ENCODE measurements at places on chromosomes 7 and 10.

DNA sequence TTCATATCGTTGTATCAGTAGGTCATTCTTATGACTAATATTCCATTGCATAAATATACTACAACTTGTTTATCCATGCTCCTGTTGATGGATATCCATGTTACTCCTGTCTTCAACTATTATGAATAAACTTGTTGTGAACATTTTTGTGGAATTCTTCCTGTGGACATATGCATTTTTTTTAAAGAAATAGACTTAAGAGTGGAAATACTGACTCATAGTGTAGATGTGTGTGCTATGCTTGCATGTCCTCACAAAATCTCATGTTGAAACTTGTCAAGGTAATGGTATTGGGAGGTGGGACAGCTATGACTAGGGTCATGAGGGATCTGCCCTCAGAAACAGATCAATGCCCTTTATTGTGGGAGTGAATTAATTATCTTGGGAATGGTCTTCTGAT lies 240.5 kb upstream of the PRSS58 start:
- no peak for DNase-seq

- DNase-seq = no peak
Observed at GRCh38 chr10:71611131-71611530, 108.4 kb downstream of the C10orf105 start.

DNA sequence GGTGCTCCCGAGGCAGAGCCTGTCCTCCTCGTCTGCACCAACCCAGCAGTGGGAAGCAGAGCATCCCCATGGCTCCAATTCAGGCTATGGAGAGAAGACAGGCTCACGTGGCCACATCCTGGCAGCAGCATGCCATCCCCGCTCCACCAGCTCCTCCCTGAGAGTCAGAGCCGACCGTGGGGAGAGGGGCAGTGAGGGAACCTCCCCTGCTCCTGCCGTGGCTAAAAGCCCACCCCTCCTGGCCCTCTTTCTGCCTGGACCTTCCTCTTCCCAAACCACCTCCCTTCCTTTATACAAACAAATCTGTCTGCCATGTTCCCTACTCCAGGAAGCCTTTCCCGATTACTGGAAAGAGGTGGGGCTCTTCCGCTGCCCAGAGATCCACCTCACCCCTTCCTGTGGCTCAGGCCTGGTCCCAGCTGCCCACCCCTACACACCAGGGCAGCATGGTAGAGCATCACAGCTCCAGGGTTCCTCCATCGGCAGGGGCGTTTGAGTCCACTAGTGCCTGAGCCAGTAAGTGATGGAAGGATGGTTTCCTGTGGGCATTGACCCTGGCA lies 10.8 kb upstream of the AQP1 start:
- DNase-seq = no peak

- no peak for DNase-seq
Observed at GRCh38 chr10:90424730-90425129, 433.1 kb downstream of the HTR7 start.

- DNase-seq = peak; percentile 83
Observed at GRCh38 chr7:140517546-140518369, 38.5 kb upstream of the MKRN1 start.

DNA sequence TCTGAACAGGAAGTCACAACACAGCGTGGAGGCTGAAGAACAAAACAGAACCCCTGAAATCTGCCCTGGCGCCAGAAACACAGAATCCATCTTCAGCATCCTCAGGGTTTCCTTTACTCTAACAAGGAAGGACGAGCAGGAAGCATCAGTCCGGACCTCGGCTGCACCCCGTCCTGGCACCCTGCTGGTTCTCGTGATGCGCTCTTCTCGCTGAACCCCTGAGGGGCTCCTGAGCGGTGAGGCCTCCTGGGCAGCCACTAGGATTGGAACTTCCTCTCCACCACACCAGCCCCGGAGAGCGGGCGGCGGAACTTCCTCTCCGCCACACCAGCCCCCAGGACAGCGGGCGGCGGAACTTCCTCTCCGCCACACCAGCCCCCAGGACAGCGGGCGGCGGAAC lies 461.9 kb downstream of the PTPRN2 start:
- no peak for DNase-seq

GRCh38 chr10:89182894-89183293 lies 24.2 kb downstream of the CH25H start:
- no peak for DNase-seq

GRCh38 chr10:112827951-112828350 lies 122.1 kb upstream of the TCF7L2 start:
- DNase-seq = no peak

DNA sequence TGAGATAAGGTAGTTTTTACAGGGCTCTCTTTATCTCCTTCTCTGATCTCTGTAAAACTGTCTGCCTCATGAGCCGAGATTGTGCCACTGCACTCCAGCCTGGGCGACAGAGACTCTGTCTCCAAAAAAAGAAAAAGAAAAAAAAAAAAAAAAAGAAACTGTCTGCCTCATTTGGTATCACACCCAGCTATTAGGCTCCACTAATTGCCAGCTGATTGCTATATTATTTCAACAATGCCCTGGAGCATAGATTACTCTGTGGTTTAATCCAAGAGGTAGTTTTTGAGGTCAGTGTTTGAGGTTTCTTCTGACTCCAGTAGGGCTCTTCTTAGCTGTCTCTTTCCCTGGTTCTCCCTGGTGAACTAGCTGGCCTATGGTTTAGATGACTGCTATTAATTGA lies 268.1 kb upstream of the PLPP4 start:
- DNase-seq = no peak

DNA sequence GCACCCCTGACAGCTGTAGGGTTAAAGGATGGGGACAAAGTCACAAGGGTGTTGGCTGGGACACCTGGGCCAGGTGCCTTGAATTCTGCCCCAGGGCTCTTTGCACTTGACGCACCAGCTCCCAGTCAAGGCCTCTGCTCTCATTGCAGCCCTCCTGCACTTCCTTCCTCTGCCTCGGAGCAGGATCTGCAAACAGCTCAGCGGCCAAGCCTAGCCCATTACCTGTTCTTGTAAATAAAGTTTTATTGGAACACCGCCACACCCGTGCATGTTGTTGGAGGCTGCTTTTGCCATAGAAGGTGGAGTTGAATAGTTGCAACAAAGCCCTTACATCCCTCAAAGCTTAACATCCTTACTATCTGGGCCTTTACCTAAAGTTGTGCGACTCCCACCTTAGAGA lies 483.8 kb upstream of the FOXK1 start:
- no peak for DNase-seq

GRCh38 chr7:1123715-1124114 lies 35.8 kb downstream of the GPER1 start:
- DNase-seq = no peak

DNA sequence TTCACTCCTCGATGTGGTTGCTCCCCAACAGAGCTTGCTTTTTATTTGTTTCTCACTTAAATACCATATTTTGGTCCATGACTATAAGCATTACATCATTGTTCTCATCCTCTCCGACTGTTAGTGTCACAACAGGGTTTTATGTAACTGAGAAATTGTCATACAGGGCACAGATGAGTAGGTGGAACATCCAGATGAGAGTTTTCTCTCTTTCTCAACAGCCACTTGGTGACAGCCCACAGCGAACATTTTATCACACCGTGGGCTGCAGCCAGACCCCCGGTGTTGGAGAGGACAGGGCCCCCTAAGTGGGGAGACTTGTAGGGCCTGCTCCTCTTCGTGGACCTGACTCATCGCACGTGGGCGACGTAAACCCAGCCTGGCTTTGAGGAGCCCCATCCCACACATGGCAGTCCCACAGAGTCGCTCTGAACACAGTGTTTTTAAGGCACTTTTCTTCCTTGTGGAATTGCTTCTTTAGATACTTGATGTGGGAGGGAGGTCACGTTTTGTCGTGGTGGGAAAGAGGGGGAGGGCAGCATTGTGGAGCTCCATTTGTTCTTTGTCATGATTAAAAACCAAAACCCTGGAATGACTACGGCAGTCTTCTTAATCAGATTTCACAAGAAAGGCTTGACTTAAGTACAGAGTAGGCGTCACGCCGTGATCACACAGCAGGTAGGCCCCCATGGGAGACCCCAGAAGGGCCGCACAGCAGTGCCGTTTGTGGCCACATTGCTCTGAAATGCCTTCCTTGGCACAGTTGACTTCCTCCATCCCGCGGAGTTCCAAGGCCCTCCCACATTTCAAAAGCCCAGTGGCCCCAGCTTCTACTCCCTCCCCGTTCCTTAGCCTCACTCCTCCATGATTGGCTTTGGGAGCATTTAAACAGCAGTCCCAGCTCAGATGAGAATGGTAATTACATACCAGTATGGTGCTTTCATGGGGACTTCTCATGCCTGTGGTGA lies 220.6 kb downstream of the CCDC3 start:
- no peak for DNase-seq

GRCh38 chr10:17427201-17427600 lies 27.2 kb downstream of the ST8SIA6 start:
- no peak for DNase-seq

- DNase-seq = no peak
Observed at GRCh38 chr7:65381742-65382141, 8.1 kb downstream of the ZNF92 start.

DNA sequence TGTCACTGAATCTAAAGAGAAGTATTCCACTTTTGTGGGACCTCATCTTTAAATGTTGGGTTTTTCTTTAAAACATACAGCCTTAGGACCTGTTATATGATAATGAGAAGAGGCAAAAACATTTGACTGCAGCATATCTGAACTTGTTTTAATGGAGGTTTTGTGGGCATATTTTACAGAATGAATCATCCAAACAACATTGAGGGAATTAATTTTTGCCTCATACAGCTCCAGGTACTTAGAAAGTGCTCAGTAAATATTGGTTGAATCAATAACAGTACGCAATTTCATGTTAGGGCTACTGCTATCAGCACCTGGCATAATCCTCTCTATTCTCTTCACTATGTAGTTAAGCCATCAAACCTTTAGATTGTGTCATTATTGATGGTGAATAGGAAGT lies 115.9 kb downstream of the MALRD1 start:
- DNase-seq = no peak

DNA sequence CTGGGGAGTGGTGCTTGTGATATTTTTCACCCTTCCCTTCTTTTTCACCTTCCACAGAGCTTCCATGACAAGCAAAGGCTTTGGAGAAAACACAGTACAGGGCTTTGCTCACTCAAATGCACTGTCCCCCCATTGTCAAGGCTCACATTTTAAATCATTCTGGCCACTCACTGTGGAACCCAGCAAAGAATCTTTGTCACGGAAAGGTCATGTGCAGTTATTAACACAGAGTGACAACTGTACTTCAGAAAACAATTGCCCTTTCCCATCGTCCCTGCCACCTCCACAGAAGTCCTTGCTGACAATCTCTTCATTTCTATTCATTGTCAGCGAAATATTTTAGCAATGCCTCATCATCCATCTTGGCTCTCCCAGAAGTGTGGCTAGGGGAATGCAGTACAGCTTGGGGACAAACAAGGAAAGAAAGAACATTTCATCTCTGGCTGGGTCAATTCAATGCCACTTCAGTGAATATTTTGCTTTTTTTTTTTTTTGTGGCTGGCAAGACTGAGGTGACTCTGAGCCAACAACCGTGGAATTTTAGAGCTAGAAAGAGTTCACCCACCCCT lies 851.0 kb downstream of the KCNMA1 start:
- DNase-seq = no peak

DNA sequence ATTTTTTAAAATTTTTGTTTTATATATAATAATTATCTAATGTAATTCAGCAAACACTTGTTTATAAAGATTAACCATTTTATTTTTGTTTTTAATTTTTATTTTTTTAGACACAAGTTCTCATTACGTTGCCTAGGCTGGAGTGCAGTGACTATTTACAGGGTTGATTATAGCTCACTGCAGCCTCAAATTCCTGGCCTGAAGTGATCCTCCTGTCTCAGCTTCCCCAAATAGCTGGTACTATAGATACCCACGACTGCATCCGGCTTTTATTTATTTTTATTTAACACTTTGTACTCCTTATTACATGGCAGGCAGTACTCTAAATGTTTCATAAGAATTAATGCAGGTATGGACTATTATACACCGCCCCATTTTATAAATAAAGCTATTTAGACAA lies 288.7 kb downstream of the MDFIC start:
- DNase-seq = no peak

DNA sequence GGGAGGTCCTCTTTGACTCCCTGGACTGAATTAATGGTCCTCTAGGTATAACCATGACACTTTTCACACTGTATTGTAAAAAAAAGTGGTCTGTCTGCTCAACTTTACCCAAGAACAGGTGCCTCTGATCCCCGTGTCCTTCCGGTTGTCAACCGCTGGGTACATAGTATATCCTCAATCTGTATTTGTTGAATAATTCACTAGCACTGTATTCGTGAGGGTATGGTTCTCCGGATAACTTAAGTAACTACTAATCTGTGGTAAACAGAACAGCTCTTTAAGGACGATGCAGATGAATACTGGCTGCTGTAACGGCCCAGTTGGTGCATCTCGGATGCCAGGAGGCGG lies 472 bp upstream of the ADAM22 start:
- no peak for DNase-seq

GRCh38 chr7:116876664-116877442 lies 14.5 kb downstream of the CAPZA2 start:
- peak; percentile 62 for DNase-seq

DNA sequence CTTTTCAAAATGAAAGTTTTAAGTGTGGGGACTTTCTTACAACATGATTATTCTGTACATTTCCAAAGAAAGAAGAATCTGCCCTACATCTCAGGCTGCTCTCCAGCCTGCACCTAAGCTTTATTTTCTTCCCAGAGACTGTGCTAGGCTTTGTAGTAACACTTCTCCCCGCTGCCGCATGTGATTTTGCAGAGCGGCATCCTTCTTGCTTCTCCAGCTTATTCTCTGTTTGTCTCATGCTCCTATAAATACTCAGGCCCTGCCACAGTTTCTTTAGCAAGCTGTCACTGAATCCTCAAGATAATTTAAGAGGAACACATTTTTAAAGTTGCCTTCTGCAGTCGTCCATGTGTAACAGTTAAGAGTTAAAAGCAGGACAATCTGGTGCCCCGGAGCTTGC lies 53.5 kb downstream of the INSYN2A start:
- DNase-seq = no peak

- no peak for DNase-seq
Observed at GRCh38 chr7:55590517-55591281, 18.4 kb upstream of the VOPP1 start.

DNA sequence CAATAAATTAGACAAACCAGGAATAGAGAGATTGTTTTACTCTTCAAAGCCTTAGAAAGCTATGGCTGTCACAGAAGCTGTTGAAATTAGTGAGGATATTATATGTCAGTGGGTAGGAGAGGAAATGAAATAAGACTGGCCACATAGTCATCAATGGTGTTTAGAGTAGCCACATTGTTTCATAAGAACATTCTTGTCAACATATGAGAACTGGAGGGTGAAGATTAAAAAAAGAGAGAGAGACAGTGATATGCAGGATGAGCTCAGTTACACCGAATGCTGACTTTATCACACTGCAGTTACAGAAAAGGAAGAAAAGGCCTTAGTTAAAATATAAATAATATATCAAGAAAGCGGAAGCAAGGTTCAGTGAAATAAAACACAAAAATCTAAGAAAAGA lies 412.0 kb downstream of the CNTNAP2 start:
- DNase-seq = no peak

DNA sequence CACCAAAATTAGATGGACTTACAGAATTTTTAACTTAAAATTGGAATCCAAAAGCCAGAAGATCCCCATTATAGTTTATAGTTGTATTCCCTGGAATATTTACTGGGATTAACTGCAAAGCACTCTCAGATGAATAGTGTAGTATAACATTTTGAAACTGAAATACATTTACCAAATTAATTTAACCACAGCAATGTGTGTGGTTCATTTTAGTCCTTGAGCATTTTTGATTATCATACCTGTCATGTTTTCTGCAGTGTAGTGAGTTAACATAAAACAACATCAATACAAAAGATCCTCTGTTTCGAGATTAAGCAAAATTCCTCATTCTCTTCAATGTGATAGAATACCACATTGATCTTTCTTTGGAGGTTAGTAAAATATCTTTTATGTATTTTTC lies 3.7 kb downstream of the VIM start:
- no peak for DNase-seq

Data from large intestine (tissue), 12 donors.